SIG-M5 (cell line): ENCODE measurements at places on chromosomes 5 and 9.

DNA sequence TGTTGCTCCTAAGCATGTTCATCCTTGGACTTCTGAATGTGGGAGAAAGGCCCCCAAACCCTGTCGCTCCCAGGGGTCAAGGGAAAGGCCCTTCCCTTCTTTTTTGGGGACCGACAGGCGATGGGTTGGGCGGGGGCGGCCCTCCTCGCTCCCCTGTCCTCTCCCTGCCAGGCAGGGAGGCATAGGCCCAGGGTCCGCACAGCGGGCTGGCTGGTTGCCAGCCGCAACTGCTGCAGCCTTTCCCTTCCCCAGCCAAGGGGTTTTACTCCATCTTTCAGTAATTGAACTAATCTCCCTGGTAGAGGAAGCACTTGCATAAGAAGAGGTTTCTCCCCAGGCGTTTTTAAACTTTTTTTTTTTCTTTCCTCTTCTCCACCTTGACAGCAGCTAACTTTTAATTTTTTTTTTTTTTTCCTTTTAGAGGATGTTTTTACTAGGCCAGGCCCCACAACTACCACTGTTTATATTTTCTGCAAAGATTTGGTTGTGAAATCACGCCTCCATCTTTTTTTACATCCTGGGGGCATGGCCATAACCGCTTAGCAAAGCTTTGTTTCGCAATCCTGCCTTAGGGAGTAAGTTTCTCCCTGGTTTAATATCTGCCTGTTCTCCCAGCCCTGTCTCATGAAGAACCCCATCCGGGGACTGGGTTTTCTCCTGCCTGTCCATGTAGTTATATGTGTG, 216.9 kb upstream of the ZNF608 start:
- DNase-seq: peak; percentile 40

DNA sequence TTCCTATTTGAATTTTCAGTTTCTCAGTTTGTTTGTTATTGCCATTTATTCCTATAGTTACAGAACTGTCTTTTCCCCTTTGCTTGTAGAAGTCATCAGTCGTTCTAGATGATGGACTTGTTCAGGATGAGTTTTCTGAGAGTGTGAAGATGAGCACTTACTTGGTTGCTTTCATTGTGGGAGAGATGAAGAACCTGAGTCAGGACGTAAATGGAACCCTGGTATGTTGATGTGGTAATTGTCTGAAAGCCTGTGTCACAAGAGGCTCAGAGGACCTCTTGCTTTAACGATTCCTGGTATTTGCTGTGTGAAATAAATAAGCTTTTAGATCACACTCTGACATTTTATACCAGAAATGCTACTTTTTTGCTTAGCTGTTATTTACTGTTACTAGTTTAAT, 50.6 kb downstream of the LNPEP start:
- DNase-seq: no peak

- DNase-seq: peak; percentile 39
These were observed 616 bp downstream of the RNF130 start for GRCh38 chr5:180070756-180071530.

GRCh38 chr5:164203581-164204225, 698.3 kb downstream of the MAT2B start:
- DNase-seq: no peak

DNA sequence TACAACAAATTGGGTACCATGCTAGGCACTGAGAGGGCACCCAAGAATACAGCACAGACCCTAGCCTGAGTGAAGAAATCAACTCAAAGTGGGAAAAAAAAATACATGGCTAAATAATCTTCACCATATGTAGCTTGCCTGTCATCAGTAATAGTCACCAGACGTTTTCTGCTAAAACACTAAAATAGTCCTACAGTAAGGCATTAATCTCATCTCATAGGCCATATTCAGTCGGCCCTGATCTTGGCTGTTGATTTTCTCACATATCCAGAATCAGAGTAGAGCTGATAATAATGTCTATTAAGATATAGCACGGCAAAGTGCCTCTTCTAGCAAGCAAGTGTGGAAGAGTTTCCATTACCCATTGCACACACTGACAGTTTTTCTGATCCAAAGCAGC, 322.1 kb upstream of the SLC30A5 start:
- DNase-seq: no peak

- no peak for DNase-seq
These were observed 509 bp downstream of the LVRN start for GRCh38 chr5:115962565-115963402.

- DNase-seq: no peak
These were observed 210.2 kb upstream of the GAS1 start for GRCh38 chr9:87157366-87158031.
